ENCODE measurements at places on chromosomes 7 and 10. TPM values are rescaled to one million over a fixed set of nuclear protein-coding genes. Genes with fewer than 3 reads are reported as not detected.

The DOCK1 gene
- total RNA-seq = 43.3 TPM

The RAMP3 gene
- 174 TPM for total RNA-seq

The GBX1 gene
- not detected for total RNA-seq

The ASB4 gene
- not detected for total RNA-seq

- DNase-seq = no peak
Measured at GRCh38 chr10:100930368-100930767, 17.6 kb downstream of the SLF2 start.

DNA sequence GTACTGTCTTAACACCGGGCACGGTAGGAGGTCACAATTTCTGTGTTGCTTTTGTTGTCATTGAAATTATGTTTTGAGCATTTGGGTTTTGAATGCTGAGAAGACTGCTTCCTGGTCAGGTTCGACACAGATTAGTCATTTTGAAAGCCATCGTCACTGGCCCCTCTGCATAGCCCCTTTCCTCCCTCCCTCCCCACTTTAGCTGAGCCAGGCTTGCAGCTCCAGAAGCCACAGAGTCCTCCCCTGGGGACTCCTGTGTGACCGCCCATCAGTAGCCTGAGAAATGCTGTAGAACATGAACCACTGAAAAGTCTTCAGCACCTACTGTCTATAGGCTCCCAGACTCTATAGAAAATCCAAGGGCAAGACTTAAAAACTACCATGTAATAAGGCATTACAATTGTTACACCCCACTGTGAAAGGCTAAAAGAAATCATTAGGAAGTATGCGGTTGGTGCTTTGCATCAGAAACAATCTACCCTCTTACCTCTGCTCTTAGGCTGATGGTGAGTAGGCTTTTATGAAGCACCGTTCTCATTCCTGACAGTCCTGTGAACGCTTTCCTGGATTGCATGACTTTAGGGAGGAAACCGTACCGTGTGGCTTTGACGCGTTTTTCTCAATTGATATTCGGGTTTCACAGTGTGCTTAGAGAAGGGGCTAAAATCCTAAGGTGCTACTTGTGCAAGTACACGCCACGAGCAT lies 24.8 kb downstream of the JCAD start:
- DNase-seq = no peak

DNA sequence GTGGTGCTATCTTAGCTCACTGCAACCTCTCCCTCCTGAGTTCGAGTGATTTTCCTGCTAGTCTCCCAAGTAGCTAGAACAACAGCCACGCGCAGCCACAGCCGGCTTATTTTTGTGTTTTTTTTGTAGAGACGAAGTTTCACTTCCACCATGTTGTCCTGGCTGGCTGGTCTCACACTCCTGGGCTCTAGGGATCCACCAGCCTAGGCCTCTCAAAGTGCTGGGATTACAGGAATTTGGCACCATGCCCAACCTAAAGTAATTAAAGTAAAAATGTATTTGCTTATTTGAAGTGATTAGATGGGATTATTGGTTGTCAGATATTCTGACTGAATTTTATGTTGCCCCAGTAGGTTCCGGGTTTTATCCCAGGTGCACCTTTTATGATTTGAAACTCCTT lies 22.7 kb downstream of the LUC7L2 start:
- no peak for DNase-seq

- no peak for DNase-seq
Measured at GRCh38 chr7:100475549-100475948, 3.5 kb downstream of the TSC22D4 start.

DNA sequence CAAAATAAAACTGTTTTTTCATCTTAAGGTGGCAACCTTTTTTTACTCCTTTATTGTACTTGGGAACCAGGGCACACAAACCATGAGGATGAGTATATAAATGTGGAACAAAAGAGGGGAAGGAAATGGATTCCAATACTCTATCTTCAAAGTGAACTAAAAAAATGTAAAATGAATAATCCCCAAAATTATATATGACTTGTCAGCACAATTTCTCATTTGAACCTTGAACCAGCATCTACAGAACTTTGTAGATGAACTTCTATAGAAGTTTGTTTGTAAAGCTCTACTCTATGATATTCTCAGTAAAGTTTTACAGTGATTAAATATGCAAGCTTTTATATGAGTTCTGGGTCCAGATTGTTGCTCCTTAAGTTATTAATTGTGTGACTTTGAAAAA lies 218.2 kb upstream of the ETV1 start:
- DNase-seq = no peak

DNA sequence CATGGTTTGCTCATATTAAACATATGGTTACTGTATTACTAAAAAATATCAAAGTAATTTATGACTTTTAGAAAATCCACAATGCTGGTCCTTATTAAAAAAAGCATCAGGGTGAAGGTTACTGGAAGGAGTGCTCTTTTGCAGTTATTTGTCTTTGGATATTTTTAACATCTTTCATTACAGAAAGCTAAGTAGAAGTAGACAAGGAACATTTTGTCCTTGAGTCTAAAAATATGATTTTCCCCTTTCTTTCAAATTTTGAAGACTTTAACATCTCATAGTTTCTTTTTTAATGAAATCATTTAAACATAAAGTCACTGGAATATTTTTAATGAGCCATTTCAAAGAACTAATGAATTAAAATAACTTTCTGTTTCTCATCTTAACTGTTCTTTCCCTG lies 110.1 kb upstream of the TNS3 start:
- DNase-seq = no peak

DNA sequence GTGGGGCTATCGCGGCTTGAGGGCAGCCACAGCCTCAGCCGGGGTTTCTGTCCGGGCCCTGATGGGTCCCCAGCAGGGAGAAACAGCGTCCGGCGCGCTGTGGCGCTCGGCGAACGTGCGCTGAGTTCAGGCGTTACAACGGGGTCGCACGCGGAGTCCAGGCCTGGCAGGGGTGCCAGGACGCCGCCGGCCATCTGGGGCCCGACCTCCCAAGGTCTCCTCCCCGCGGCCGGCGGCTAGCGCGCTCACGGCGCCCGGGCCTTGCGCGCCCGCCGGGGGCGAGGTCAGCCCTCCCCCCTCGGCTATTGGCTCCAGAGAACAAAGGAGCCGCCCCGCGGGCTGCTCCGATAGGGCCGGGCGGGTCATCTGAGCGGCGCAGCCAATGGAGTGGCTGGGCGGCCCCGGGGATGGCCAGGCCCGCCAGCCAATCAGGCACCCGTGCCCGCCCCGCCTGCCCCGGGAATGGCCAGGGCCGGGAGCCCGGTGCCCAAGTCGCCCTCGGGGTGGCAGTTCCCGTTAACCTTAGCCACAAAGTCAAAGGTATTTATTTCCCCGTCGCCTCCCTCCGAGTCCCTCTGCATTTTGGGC lies at the start of gene ZNF775:
Gene ZNF775 (plus strand): TSS at position 478 of the 588 bp plus-strand sequence. CDS start 9,141 bp downstream, outside the sequence.
- peak; percentile 85 for DNase-seq
